ENCODE measurements at places on chromosomes 1 and 21. TPM values are rescaled to one million over a fixed set of nuclear protein-coding genes. Genes with fewer than 3 reads are reported as not detected.

TTC13 gene
- 13.6 TPM for total RNA-seq

GRCh38 chr21:34000375-34000774, 73.0 kb upstream of the MRPS6 start:
- DNase-seq: no peak

GRCh38 chr1:52926864-52927211, 238 bp upstream of the SCP2 start:
- DNase-seq: no peak

- DNase-seq: no peak
Measured at GRCh38 chr1:28085129-28085528, 3.3 kb downstream of the EYA3 start.
